ENCODE measurements at places on chromosomes 4 and X. TPM values are rescaled to one million over a fixed set of nuclear protein-coding genes. Genes with fewer than 3 reads are reported as not detected.

MAGEB1 gene
- not detected for total RNA-seq

CSAG1 gene
- total RNA-seq = not detected

HNRNPD gene
- 29.8 TPM for total RNA-seq

ADH6 gene
- total RNA-seq = 0.13 TPM

OR13H1 gene
- not detected for total RNA-seq

TRO gene
- total RNA-seq = 43.2 TPM

ZBED1 gene
- 29.2 TPM for total RNA-seq

NWD2 gene
- total RNA-seq = not detected

PPP1R2C gene
- not detected for total RNA-seq

HMX1 gene
- not detected for total RNA-seq

SMIM43 gene
- not detected for total RNA-seq

RADX gene
- total RNA-seq = 0.65 TPM

FRMD7 gene
- total RNA-seq = not detected

Data from mesangial cell (primary cell).